Mammary epithelial cell (primary cell): ENCODE measurements at places on chromosomes 4 and X.
A peak's percentile ranks its signal among the peaks of the same experiment; 100 is the strongest.

DNA sequence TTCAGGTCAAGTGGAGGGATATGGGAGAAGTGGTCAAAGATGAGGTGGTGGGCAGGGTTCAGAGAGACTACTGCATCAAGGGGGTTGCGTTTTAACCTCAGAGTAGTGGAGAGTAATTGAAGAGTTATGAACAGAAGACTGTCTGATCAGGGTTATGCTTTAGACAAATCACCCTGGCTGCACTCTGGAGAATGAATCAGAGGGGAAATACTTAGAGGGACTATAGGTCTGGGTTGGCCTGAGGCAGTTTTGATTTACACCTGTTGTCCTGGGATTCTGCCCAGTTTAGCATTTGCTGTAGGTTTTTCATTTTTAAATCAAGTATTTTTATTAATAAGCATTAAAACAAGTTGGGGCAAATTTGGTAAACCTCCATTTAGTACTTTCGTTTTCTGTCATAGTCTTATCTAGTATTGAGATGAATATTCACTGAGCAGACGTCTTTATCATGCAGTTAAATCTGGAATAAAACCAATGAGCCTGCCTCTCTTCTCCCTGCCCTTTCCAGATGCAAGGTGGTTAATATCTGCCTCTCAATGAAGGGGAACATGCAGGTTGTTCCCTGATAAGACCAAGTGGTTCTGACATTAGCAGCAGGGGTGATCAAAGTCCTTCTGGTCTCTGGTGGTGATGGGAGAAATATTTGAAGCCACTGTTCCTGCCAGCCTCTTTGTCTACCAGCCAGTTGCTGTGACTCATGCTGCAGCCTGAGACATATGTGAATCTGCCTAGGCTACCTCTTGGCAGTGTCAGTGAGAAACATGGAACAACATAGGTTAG is 116.0 kb upstream of the RPS6KA3 start:
- peak; percentile 14 for DNase-seq

- DNase-seq, result no peak
Measured at GRCh38 chr4:185257086-185257485, 47.7 kb downstream of the SNX25 start.

GRCh38 chr4:39729557-39729956 is 31.6 kb downstream of the UBE2K start:
- peak; percentile 61 for DNase-seq

- DNase-seq, result no peak
Measured at GRCh38 chr4:186598686-186599085, 43.3 kb upstream of the MTNR1A start.

DNA sequence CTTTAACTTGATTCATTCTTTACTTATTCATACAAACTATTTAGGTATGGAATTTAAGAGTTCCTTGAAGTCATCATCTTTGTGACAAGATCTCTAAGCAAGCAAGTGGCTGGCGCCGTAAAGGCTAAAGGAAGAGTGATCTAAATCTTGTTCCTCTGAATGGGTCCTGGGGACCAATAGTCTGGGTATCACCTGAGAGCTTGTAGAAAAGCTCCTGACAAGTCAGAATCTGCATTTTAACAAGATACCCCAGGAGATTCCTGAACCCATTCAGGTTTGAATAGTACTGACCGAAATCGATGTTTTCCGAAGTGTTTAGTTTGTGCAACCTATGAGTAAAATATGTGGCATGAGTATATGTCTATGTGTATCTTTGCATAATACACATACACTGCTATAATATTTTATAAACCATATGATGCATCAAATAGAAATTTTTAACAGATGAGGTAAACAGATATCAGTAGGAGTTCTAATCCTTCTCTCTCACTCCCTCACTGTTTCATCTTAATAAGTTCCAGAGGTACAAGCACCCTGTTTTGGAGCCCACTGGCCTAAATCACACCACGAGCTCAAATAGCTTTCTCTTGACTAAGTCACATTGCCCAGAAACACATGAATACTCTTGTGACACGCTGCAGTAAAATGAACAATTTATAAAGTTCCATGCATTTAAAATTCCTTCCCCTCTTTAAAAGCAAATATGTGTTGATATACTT is 170.0 kb downstream of the RELL1 start:
- no peak for DNase-seq

DNA sequence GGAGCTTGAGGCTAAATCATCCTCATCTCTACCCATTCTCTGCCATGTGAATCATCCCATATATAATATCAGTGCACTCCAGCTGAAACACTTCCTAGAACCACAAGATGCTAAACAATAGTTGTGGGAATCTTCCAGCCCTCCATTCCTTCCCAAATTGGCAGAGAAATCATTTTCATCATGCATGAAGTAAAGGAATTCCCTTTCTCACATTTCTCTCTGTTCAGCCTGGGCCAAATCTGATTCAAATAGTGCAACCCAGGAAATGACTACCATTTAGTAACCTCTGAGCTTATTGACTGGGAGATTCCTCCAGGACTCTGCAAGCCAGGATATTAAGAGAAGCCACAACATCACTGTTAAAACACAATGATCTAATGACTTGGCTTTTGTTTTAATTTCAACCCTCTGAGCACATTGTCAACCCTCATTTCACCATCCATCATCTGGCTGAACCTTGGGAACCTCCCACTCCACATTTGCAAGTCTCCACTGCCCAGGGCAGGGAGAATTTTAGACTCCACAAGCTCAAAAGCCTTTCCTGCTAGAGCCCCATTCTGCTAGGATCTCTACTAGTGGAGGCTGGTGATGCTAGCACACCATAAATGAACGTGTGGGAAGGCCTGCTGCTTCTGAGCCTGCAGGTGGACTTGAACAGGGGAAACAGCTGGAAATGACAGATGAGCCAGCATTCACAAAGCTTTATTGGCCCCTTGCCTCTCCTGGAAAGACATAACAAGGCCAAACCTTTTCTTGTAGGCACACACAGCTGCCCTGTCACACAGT is 133.9 kb downstream of the TET2 start:
- DNase-seq, result peak; percentile 70

DNA sequence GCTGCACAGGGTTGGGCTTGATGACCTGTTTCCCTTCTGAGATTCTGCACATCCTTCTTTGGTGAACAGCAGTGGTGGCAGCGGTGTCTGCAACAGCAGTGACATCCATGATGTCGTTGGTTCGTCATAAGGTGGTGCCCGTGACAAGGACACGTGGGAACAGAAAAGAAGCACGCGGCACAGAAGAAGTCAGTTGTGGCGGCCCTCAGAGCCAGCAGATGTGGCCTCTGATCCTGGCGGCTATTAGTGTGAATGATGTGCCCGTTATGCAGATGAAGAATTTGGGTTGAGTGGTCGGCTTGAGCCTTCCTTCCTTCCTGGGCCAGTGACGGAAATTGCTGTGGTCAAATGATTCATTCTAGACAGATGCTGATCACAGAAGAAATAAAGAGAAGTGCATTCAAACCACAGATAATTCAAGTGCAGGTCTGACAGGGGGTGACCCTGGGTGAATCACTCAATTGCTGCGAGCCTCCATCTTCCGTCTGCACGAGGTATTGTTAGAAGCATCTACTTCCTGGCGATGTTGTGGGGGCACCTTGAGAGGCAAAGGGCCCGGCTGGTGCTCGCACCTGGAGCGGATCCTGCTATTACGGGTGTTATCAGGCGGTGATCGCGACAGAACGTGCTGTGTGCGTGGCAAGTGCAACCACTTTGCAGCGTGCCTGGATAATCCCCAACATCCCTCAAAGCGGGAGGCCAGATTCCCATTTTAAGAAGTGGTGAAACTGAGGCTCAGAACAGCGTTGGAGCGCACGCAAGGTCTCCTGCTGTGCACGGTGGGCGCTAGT is 215.2 kb upstream of the PSAPL1 start:
- peak; percentile 82 for DNase-seq

DNA sequence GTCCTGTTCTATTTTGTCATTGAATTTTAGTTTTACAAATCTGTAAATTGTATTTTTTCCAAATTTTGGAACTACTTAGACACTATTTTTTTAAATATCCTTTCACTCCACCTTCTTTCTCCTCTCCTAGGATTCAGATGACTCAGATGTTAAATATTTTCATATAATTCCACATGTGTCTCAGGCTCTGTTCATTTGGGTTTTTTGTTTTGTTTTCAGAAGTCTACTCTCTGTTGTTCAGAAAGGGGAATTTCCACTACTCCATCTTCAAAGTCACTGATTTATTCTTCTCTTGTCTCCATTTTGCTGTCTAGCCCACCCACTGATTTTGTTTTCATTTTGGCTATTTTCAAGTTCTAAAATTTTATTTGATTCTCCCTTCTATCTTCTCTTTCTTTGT is 264.0 kb upstream of the SLIT2 start:
- DNase-seq, result no peak

- DNase-seq, result peak; percentile 93
Measured at GRCh38 chr4:113474017-113474416, 287.5 kb downstream of the CAMK2D start.

- no peak for DNase-seq
Measured at GRCh38 chr4:96983830-96984229, 1143.9 kb downstream of the PDHA2 start.
